ENCODE measurements at places on chromosomes 5 and 9.

DNA sequence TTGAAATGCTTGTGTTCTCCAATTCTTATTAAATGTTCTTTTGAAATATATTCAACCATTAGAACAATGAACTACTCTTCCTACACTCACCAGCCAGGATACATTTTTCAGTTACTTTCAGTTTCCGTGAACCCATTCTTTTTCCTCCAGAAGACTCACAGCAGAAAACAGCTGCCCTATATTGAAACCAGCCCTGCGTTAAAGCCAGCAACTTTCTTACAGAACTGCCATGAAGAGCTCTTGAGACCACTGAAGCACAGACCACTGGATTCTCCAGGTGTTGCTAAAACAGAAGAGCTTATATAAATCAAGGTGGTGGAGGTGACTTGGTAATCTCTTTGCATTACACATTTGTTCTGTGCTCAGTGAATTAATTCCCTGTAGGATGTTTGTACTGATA is 365.9 kb upstream of the C9orf72 start:
- no peak for DNase-seq

DNA sequence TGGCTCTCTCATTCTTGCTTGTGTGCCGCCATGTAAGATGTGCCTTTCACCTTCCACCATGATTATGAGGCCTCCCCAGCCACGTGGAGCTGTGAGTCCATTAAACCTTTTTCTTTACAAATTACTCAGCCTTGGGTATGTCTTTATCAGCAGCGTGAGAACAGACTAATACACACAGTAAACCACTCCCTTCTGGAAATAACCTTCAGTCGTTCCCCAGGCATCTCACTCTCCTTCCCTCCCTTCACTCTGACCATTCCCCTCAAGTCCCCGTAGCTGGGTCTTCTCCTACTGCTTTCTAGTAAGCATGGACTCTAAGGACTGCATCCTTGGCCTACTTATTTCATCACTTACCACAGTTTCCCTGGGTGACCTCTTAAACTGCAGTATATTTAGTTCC is 493.9 kb downstream of the CCDC171 start:
- no peak for DNase-seq

DNA sequence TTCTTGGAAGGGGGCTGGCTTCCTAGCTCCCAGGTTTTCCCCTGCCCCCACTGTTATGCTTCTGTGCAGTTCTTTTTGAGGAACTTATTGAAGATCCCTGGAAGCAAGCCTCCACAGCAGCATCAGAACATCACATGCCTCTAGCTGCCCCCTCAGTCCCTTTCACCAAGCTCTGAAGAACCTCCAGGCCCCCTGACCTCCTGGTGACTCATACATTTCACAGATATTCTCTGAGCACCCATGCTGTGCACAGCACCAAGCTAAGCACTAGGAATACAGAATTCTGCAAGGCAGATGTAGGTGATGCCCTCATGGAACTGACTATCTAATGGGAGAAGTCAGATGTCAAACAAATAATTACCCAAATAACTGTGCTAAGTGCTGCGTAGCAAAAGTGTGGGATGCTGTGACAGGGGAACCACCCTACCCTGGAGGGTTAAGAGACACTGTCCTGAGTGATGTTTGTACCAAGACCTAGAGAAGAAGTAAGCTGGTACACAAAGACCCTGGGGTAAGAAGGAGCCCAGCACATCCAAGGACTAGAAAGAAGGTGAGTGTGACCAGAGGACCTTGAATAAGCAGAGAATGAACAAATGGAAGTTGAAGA is 213.7 kb upstream of the NR4A3 start:
- no peak for DNase-seq

DNA sequence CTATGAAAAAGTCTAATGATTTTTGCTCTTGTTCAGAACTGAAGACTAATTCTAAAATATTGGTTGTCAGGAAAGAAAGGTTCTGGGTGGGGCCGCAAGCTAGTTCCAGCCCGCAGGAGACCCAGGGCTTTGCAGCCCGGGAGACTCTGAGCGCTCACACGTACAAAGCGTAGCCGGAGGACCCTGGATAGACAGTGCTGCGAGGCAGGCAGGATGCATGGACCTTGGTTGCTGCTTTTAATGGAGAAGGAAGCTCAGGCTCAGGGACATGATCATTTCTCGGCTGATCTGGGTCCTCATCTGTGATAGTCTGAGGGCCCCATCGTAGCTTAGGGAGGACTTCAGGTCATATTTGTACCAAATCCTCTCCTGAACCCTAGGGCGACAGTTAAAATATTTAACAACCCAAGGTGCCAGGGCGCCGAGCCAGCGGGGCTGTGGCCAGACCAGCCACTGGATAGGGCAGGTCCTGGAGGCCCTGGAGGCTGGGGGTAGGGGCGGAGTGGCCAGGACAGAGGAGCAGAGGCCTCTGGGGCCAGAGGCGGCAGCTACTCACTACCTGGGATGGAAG is 70.1 kb upstream of the UNC5A start:
- no peak for DNase-seq

- DNase-seq: no peak
Measured at GRCh38 chr9:69945671-69946141, 97.9 kb upstream of the MAMDC2 start.

GRCh38 chr9:33466565-33467495 is 6.9 kb downstream of the NOL6 start:
- DNase-seq: peak; percentile 81

GRCh38 chr5:2921651-2922050 is 170.2 kb upstream of the IRX2 start:
- DNase-seq: no peak

DNA sequence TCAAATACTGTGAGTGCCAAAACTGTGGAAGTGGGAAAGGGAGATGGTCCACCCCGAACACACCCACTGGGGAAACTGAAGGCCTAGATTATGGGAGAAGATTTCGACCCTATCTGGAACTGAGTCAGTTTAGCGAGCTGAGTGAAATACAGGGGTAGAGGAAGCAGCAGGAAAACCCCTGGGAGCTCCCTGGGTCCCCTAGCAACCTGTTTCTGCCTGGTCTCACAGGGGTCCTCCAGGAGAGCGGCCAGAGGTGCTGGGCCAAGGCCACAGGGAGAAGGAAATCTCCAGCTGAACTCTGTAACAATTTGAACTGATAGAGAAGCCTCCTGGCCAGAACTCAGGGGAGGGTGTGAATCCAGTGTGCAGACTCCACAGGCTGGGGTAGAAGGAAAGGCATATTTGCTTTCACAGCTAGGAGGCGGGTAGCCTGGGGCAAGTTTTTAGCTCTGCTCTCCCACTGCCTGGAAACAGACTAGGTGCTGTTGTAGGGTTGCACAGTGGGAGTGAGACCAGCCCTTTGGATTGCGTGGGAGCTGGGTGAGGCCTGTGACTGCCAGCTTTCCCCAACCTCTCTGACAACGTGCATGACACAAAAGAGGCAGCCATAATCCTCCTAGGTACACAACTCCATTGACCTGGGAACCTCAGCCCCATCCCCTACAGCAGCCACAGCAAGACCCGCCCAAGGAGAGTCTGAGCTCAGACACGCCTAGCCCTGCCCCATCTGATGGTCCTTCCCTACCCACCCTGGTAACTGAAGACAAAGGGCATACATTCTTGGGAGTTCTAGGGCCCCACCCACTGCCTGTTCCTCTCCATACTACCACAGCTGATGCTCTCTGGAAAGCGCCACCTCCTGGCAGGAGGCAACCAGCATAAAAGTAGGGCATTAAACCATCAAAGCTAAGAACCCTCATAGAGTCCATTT is 78.8 kb upstream of the GPBP1 start:
- DNase-seq: no peak

DNA sequence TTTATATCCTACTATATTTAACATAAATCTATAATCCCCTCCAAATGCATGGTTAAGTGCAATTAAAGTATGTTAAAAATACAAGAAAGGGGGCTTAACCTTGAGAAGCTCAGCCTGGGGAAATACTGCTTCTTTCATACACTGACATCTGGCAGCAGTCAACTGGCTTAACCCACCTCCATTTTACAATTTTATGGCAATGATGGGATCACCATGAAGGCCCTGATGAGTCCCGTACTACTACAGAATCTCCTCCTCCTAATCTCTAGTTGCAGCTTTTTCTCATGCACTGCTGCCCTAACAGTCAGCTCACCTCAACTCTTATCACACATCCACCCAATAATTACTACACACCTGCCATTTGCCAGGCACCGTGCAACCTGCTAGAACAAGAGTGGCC is 40.9 kb downstream of the ZNF608 start:
- no peak for DNase-seq

GRCh38 chr5:627840-628239 is 15.7 kb downstream of the CEP72 start:
- DNase-seq: no peak

- no peak for DNase-seq
Measured at GRCh38 chr5:9516591-9516990, 29.3 kb downstream of the SEMA5A start.

DNA sequence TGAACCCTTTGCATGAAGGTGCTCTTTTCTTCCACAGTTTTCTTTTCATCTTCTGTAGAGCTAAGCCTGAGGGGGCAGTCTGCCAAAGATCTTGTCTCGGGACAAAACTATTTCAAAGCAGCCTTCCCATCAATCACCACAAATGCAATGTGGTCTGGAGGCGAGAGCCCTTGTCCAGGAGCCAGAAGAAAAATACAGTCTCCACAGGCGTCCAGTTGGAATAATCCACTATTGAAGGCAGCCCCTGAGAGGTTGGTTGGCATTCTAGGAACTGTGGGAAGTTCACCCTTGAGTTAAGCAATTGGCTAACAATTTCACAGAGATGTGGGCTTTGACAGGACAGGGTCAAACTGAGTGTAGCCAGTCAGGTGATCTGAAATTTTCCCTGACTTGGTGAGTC is 72.0 kb downstream of the SEMA6A start:
- DNase-seq: no peak

DNA sequence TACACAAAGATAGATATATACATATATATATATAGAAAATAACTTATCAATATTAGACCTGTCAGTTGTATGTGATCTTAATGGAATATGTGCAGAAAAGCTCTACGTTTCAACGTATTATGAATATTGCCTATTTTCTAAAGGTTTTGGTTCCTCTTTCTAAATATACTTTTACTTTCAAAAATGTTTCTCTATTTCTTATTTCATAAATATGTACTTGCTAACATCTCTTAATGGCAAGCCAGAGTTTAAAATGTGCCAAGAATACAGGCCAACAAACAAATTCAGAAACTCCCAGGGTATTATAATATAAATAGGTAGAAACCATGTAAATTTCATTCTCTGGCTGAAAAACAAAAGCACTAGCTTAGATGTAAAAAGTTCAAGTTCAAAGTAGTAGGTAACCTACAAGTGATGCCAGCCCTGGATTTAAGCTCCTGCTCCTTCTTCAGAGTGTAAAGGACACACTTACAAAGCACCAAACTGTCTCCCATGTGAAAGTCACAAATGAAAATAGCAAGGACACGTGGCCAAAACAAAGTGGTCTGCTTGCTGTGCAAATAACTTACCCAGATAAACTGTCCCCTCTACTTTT is 685.1 kb upstream of the DMAC1 start:
- DNase-seq: no peak

All from GM12891 (cell line).